ENCODE measurements at places on chromosomes 3 and 15.

- no peak for DNase-seq
Measured at GRCh38 chr3:38311941-38312340, 29.8 kb downstream of the SLC22A14 start.

GRCh38 chr3:150811984-150812383 lies 49.0 kb upstream of the SIAH2 start:
- no peak for DNase-seq

- DNase-seq: no peak
Measured at GRCh38 chr3:46146548-46146947, 61.6 kb downstream of the CCR1 start.

- no peak for DNase-seq
Measured at GRCh38 chr3:160815280-160815679, 59.2 kb downstream of the PPM1L start.

GRCh38 chr3:25903371-25904129 lies 113.7 kb downstream of the OXSM start:
- no peak for DNase-seq

- DNase-seq: no peak
Measured at GRCh38 chr15:27694506-27695087, 404.5 kb downstream of the OCA2 start.

- DNase-seq: no peak
Measured at GRCh38 chr3:8460050-8460708, 41.4 kb upstream of the LMCD1 start.

DNA sequence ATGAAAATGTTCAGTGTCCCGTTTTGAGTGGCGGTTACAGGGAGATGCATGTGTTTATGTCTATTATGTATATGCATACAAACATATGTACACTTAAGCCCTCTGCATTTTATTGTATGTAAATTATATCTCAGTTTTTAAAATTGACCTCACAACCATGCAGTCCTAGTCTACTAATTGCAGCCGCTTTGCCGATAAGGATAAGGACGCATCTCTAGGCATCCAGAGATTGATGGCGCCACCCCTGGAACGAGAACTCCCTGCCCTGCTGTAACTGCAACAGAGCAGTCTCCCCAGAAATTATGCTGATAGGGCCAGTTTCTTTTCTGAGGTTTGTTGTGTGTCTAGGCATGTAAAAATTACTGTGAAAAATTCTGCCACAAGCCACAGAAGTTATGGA lies 40.4 kb upstream of the TUBGCP5 start:
- DNase-seq: no peak

DNA sequence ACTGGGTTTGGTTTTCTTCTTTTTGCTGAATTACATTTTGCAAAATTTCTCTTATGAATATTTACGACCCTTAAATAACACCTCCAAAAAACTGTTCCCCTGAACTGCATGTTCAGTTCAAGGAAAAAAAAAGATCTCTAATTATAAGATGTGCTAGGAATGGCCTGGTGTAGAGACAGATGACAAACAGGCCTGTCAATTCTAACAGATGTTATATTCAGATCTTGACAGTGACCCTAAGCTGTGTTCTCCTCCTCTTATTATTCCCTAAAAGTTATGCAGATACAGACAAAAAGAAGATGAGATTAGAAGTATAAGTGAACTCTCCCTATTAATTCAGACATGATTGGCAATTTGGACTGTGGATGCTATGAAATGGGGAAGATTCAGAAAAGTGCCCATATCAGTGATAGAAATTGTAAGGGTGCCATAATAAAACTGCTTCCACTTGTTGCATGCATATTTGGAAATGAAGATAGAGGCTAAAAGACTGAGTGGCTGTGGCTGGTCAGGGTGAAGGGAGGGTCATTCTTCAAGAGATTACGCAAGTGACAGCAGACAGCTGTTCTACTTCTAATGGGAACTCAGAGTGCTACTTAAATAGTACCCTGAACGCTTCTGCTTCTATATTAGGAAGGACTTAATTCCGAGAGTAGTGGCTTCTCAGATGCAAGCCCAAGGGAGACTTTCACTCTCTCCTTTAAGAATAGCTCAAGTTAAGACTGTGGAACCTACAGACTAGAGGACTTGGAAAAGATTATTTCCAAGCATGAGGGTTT lies 75.5 kb downstream of the ADAMTS9 start:
- no peak for DNase-seq

DNA sequence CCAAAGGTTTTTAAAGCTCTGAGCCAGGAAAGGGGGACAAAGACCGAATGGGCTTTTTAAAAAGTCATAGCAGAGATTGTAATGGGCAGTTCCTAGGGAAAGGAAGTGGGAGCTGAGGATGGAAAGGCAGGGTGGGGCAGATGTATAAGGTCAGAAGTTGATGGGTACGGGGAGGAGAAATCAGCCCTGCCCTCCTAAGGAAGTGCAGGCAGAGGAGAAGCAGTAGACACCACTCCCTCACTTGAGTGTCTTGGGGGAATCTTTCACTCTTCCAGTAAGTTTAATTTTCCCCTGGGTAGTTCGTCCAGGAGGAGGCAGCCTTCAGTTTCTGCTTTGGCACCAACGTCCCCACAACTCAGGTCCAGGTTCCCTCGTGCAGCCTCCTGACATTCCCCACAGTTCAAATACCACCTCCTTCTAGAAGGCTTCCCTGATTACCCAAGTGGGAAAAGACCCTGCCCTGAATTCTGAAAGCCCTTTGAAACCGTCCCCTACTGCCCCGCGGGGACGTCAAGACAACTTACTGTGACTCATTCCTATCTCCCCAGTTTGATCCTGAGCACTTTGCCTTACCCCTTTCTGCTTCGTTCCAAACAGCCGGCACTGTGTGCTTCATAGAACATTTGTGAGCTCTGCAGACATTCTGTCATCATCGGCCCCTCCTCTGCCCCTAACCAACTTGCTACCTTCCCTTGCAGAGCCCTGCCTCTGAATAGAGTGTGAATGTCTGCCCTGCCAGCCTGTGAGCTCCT lies 14.3 kb upstream of the SRP14 start:
- DNase-seq: no peak
